ENCODE measurements at places on chromosomes 1 and 21. TPM values are rescaled to one million over a fixed set of nuclear protein-coding genes. Genes with fewer than 3 reads are reported as not detected.
A peak's percentile ranks its signal among the peaks of the same experiment; 100 is the strongest.

GRCh38 chr1:168234846-168235547 is 9.2 kb downstream of the SFT2D2 start:
- peak; percentile 86 for DNase-seq

DNA sequence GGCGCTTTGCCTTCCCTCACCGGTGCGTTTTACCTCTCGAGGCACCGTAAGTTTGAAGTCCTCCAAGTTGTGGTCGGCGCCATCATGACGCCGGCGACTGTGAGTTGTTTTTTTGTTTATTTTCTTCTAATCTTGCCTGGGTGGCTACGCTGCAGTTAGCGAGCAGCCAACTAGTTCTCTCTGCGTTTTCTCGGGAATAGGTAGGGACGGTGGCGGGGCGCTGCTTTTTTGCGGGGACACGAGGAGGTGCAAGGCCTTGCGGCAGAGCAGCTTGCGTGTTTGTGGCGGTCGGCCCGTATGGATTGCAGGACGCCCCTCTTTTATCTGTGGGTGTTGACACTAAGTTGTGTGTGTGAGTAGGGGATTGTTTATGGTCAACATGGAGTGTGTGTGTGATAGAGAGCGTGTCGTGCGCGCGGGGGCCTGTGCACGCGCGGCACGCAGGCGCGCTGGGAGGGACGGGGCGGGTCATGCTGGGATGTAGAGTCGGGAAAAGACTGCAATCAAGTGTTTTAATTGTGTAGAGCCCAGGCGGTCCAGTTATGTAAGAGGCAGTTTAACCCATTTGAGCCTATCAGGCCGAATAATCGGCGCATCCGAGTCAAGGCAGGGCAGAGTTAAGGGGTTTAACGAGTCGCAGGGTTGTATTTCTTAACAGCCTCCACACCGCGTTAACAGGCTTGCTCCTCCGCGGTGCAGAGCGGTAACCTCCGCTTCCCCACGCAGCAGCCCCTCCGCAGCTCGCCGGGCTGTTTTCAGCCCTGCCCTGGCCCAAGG is 1.2 kb upstream of the NEGR1 start:
- peak; percentile 54 for DNase-seq

DNA sequence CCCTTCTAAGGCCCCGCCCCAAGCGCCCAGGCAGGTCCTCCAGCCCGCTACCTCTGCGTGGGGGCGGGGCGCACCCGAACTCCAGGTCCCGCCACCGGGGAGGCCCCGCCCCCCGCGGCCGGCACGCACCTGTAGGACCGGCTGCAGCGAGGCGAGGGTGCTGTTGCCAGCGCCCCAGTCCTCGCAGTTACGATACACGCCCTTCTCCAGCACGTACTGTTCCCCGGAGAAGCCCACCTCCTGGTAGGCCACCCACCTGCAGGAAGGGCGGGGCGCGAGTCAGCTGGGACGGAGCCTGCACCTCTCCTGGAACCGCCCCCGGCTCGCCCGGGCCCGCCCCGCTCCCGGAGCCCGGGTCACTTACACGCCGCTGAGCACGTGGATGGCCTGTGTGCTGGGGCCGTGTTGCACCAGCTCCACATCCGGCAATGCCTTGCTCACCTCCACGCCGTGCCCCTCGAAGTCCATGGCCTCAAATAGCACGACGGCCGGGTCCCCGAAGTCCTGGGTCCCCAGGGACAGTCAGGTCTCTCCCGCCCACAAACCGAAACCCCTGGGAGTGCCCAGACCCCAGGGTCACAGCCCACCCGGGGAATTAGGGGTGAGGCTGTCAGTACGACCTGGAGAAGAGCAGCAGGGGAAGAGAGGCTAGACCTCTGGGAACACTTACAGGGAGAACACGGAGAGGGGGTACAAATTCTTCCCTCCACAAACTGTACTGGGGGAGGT is 17.3 kb downstream of the CRYBG2 start:
- peak; percentile 92 for DNase-seq

- DNase-seq, result no peak
These were observed 50.5 kb downstream of the ABCD3 start for GRCh38 chr1:94468708-94469107.

GRCh38 chr1:213448360-213448759 is 397.3 kb downstream of the RPS6KC1 start:
- no peak for DNase-seq

GRCh38 chr1:109393617-109394233 is 4.0 kb downstream of the SORT1 start:
- no peak for DNase-seq

DNA sequence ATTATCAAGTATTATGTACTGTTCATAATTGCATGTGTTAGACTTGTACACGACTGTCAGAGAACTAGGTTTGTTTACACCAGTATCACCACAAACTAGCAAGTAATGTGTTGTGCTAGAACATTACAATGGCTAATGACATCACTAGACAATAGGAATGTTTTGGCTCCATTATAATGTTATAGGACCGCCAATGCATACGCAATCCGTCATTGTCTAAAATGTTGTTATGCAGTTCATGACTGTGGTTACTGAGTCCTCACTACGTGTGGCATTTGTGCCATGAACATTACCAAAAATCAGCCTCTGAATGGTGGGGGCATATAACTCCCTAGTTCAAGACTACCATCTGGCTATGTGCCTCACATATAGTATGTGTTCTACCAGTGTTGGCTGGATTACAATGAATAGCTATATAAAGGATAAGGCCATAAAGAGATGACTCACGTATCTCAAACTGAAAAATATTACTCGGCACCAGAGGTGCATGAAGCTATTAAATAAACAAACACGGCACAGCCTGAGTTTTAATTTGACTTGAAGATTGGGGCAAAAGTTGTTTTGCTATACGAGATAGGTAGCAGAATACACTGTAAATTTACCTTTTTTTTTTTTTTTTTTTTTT is 89.1 kb upstream of the COL24A1 start:
- no peak for DNase-seq

- no peak for DNase-seq
These were observed 80.1 kb upstream of the PTGFR start for GRCh38 chr1:78410643-78411042.

DNA sequence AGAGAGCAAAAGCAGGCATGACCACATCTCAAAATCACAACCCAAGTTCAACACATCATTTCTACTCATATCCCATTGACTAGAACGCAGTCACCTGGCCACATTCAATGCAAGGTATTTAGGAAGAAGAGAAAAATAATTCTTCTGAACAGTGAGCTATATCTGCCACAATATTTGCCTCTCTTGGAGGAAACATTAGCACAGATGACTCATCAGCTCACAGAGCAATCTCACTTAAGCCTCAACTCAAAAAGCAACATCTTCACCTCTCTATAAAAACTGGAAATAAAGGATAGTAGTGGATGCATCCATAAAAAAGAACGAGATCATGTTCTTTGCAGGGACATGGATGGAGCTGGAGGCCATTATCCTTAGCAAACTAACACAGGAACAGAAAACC is 143.9 kb upstream of the FMN2 start:
- no peak for DNase-seq

GRCh38 chr1:45585496-45586075 is 1.7 kb downstream of the NASP start:
- no peak for DNase-seq

- DNase-seq, result no peak
These were observed 27.2 kb downstream of the EXOC8 start for GRCh38 chr1:231310391-231310934.

- peak; percentile 64 for DNase-seq
These were observed 27.1 kb downstream of the ACTA1 start for GRCh38 chr1:229406798-229407197.

DNA sequence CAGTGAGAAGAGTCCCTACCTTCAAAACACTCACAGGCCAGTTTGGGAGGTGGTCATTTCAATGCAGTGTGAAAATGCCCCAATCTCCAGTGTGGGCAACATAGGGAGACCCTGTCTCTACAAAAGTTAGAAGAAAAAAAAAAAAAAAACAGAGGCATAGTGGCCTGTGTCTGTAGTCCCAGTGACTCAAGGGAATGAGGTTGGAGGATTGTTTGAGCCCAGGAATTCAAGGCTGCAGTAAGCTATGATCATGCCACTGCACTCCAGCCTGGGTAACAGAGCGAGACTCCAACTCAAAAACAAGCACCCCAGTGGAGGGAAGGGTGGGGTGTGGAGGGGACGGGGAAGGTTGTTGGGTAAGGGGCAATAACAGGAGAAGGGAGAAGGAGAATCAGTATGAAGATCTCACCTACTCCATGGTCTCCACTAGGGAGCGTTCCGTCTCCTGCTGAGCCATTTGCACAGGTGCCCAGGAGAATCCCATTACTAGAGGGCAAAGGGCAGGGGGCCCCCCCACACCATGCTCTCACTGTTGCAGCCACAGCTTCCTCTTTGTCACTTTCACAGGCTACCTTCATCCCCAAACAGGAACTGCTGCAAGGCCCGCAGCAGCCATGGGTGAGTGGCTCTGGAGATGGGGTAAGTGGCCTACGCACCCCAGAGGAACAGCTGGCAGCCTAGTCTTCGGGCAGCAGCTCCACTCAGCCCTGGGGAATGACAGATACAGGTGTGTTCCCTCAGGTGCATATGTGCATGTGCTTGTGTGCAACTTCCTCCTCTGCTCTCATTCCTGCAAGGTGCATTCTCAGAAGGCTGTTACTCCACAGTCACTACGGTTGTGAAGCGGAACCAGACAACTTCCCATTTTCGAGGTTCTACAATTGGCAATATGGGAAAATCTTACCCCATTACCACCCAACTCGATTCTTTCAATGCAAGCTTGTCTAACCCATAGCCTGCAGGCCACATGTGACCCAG is 87.9 kb upstream of the LYST start:
- no peak for DNase-seq

- no peak for DNase-seq
These were observed 183.6 kb upstream of the RAB4A start for GRCh38 chr1:229087339-229087738.

DNA sequence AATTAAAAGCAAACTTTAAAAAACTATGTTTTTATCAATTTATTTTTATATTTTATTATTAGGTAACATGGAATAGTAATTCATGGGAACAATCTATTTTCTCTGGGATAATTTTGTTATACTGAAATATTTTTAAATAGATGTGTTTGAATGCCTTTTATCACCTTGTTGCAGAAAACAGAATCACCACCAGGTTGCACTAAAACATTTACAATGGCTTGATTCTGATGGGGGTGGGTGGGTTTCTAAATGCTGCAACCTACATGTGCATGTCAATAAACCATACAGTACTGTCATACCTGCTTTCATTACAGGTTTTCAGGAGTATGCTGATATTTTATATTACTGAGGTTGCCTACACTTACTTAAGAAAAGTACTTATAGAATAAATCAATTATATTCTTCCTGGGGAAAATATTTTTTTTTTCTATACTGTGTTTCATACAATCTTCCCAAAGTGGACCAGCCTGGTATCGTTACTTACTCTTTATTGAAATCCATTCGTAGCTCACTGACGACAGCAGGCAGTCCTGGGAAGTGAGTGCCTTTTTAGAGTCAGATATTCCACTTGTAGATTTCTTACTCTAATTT is 132.8 kb downstream of the PTPRC start:
- peak; percentile 75 for DNase-seq

GRCh38 chr21:41108668-41109585 is 59.0 kb upstream of the BACE2 start:
- no peak for DNase-seq

DNA sequence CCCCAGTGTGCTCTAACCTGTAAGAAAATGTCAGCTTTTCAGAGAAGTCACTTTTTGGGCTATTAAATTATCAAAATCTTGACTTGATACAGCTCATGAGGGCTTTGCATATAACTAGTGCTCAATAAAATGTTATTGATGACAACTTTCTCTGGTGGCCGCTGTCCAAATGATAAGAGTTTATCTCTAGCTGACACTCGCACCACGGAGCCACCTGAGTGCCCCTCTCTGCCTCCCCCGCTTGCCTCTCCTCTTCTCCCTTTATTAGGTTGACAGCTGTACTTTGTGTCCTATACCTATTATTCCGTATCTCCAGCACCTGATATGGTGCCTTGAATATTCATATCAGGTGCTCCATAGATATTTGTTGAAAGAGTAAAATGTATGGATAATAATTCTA is 82.8 kb downstream of the PHTF1 start:
- DNase-seq, result no peak

- DNase-seq, result no peak
These were observed 28.3 kb downstream of the CFH start for GRCh38 chr1:196680107-196680506.

DNA sequence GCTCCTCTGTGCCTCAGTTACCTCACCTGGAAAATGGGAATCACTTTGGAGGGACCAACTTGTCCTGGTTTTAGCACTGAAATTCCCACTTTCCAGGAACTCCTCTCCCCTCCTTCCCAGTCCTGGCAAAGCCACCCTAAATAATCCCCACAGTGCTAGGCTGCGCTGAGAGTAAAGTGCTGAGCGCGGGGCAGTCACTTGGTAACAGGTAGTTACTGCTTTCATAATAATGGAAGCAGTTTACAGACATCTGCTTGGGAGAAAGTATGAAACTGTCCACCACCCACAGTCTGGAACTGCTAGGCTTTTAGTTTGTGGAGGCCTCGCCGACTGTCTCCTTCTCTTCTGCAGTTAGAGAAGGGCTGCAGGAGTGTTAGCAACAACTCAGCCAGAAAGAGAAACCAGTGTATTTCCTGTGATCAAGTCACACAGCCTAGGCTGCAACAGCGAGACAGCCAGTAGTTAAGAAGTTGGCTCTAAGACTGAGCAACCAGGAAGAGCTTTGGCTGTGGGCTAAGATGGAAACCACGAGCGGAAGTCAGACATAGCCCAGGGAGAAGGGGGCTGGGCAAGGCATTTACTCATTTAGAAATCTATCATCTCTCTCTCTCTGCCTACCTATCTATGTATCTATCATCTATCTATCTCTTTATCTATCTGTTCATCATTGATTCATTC is 30.8 kb upstream of the ABCG1 start:
- DNase-seq, result no peak

The FMO2 gene
- total RNA-seq, result not detected

The ANKRD65 gene
- total RNA-seq, result 1.8 TPM

The IRF2BP2 gene
- 62.4 TPM for total RNA-seq

The HSD3B2 gene
- total RNA-seq, result not detected

The TRABD2B gene
- 1.6 TPM for total RNA-seq

The PCSK9 gene
- total RNA-seq, result 275 TPM

The CR1L gene
- 5.8 TPM for total RNA-seq

The CYP4A22 gene
- total RNA-seq, result not detected

The SLC1A7 gene
- total RNA-seq, result not detected

The TTLL7 gene
- total RNA-seq, result 2.6 TPM

The DUSP10 gene
- 1.5 TPM for total RNA-seq
